WERI-Rb-1 (cell line): ENCODE measurements at places on chromosomes 2 and 18.
A peak's percentile ranks its signal among the peaks of the same experiment; 100 is the strongest.

GRCh38 chr2:169066897-169067296 lies 2.5 kb upstream of the DHRS9 start:
- DNase-seq, result no peak

DNA sequence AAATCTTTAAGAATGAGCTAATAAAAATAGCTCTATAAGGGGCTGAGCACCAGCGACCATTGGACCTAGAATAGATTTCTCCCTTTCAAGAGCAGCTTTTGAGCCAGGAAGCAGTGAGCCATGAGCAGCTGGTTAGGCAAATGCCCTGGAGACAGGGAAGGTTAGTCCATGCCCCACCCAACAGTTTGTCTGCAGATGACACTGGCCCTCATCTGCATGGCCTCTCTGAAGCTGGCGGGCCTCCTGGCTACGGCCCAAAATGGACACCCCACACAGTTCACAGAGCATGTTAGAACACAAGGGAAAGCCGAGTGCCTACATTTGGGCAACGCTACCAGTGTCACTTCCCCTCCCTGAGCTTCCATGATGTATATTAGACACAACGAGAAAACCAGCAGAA lies 201.1 kb downstream of the MGAT5 start:
- DNase-seq, result no peak

- DNase-seq, result no peak
These were observed 211.6 kb upstream of the TNP1 start for GRCh38 chr2:217071416-217071815.

- no peak for DNase-seq
These were observed 33.6 kb upstream of the GLI2 start for GRCh38 chr2:120702061-120702460.

GRCh38 chr18:9570255-9570654 lies 44.1 kb downstream of the PPP4R1 start:
- DNase-seq, result no peak

DNA sequence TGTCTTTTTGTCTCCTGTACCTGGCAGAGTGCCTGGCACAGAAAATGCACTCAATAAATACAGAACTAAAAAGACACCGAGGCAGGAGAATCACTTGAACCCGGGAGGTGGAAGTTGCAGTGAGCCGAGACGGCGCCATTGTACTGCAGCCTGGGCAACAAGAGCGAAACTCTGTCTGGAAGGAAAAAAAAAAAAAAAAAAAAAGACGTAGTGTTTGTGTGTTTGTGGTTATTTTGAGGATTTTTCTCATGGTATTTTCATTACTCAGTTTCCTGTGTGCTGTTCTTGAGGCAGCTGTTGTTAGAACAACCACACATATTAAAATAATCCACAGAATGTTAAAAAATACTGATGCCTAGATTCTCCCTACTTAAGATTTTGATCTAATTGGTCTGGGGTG lies 519.2 kb upstream of the SPHKAP start:
- no peak for DNase-seq

- no peak for DNase-seq
These were observed 1.4 kb downstream of the UBE2F start for GRCh38 chr2:237968048-237968862.

- DNase-seq, result no peak
These were observed 713.1 kb downstream of the CBLN2 start for GRCh38 chr18:71831039-71831438.

- no peak for DNase-seq
These were observed 15.2 kb upstream of the REV1 start for GRCh38 chr2:99504844-99505584.

DNA sequence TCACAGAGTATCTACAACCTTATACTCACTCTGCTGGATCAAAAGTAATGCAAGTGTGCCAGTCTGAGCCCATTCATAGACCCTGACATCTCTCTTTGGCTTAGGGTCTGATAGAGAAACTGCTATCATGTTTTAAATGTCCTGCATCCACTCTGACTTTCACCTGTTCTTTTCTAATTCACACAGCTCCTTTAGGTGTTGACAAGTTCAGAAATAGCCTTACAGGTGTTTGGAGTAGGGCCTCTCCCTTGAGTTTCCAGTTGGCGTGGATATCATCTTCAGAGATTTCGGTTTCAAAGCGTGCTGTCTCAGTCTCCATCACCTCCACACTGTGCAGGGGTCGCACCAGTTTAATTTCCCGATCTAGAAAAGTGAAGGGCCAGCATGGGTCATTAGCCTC lies 150.3 kb downstream of the PLEKHA3 start:
- no peak for DNase-seq

DNA sequence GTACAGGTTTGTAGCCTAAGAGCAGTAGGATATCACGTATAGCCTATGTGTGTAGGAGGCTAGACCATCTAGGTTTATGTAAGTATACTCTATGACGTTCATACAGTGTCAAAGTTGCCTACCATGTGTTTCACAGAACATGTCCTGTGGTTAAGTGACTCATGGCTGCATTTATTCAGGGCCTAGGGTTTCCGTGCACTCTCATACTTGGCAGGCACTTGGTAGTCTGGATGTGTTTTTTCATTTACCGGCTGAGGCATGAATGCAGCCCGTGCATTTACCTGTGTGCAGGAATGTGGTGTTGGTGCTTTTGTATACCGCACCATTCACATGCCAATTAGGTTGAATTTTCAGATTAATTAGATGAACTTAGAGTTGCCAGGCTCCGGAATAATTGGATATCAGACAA lies 43.4 kb downstream of the MYL12B start:
- DNase-seq, result no peak

DNA sequence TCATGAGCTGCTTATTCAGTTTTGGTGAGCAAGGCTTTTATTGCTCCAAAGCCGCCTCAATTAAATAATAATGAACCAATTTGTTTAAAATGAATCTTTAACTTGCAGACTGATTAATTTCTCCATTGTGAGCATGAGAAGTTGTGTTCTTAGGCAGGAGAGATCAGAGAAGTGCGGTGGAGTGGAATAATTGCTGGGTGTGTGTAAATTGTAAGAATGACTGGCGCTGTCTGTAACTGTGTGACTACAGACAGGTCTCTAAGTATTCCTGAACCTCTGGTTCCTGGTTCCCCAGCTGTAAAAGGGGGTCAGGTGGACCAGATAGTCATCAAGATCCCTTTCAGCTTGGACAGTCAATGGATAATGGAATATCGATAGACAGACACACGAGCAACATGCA lies 98.0 kb upstream of the EFEMP1 start:
- DNase-seq, result no peak

- no peak for DNase-seq
These were observed 213 bp downstream of the DOK6 start for GRCh38 chr18:69400976-69401225.

GRCh38 chr18:63775166-63775730 lies at the start of gene SERPINB7:
Gene SERPINB7 (plus strand): TSS chr18:63775418. CDS start chr18:63782373, 6,955 bp downstream.
- DNase-seq, result no peak

DNA sequence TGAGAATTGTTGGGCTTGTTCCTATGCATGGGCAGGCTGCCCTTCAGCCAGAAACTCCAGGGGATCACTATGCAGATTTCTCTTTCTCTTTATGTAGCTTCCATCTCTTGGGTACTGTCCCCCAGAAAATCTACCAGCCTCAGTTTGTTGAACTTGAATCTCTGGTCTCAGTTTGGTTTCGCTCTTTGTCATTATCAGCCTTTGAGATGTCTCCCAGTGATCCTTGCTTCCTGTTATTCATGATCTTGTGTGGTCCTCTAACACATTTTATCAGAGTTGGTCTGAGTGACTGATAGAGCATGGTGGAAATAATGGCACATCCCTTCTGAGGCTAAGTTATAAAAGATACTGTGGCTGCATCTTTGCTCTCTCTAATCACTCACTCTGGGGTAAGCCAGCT lies 7.8 kb downstream of the TMEM87B start:
- DNase-seq, result no peak

GRCh38 chr2:25497918-25498407 lies 156.2 kb upstream of the DNMT3A start:
- no peak for DNase-seq

- no peak for DNase-seq
These were observed 10.7 kb downstream of the USP34 start for GRCh38 chr2:61460163-61460562.

- peak; percentile 37 for DNase-seq
These were observed 45.7 kb downstream of the FAM210A start for GRCh38 chr18:13680612-13681011.
